Naive thymus-derived CD4-positive, alpha-beta T cell (primary cell): ENCODE measurements at places on chromosomes 16 and 17. TPM values are rescaled to one million over a fixed set of nuclear protein-coding genes. Genes with fewer than 3 reads are reported as not detected.

GRCh38 chr17:61809816-61810392, 53.4 kb downstream of the BRIP1 start:
- H3K36me3 ChIP-seq = no peaks in the 10 kb centered on the region
- no peak overlapping the region for H3K4me3 ChIP-seq
- no peak for DNase-seq
- H3K4me1 ChIP-seq = no peaks in the 10 kb centered on the region

DNA sequence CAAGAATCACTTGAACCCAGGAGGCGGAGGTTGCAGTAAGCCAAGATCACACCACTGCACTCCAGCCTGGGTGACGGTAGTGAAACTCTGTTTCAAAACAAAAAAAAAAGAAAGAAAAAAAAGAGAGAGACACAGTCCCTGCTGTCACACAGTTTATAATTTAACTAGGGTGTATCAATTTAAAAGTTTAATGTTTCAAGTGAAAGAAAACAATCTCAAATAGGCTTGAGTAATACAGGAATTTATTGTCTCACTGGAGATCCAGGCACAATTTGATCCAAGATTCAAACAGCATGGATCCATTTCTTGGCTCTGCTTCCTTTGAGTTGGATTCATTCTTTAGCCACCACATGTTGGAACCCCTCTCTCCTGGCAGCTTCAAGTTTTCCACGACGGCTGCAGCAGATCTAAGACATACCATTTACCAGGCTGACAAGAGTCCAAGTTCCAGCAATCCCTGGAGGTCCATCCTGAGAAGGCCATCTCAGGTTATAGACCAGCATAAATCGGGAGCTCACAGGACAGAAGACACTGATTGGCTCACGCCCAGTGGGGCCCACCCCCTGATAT, 97.5 kb downstream of the YPEL2 start:
- no peaks in the 10 kb centered on the region for H3K27me3 ChIP-seq
- H3K4me3 ChIP-seq = no peak overlapping the region
- H3K36me3 ChIP-seq = no peaks in the 10 kb centered on the region
- no peak overlapping the region for H3K27ac ChIP-seq
- H3K4me1 ChIP-seq = no peaks in the 10 kb centered on the region
- no peak for DNase-seq

GRCh38 chr16:73047221-73047535, 750 bp downstream of the ZFHX3 start:
- no peaks in the 10 kb centered on the region for H3K4me1 ChIP-seq
- H3K4me3 ChIP-seq = no peak overlapping the region
- peaks cover 4% of the 10 kb centered on the region for H3K27me3 ChIP-seq

GRCh38 chr17:17739388-17740066, 58.3 kb downstream of the RAI1 start:
- H3K4me1 ChIP-seq = peaks cover 12% of the 10 kb centered on the region
- H3K4me3 ChIP-seq = no peak overlapping the region
- DNase-seq = no peak
- H3K27ac ChIP-seq = peak overlapping the region; percentile 43
- H3K36me3 ChIP-seq = no peaks in the 10 kb centered on the region

- no peak within 1 kb of the TSS for H3K27ac ChIP-seq
- no peak for DNase-seq
- no peaks in the 10 kb centered on the region for H3K27me3 ChIP-seq
- H3K36me3 ChIP-seq = no peaks in the 10 kb centered on the region
- peaks cover 25% of the 10 kb centered on the region for H3K4me1 ChIP-seq
- no peak within 1 kb of the TSS for H3K4me3 ChIP-seq
Observed at GRCh38 chr17:47208744-47209488, at the start of gene MYL4. MYL4 (plus strand) TSS chr17:47209348; CDS start chr17:47209423, 75 bp downstream.

GRCh38 chr17:15480204-15480603, 12.8 kb upstream of the CDRT4 start:
- no peak overlapping the region for H3K4me3 ChIP-seq
- no peak overlapping the region for H3K27ac ChIP-seq
- DNase-seq = no peak
- no peaks in the 10 kb centered on the region for H3K4me1 ChIP-seq
- H3K27me3 ChIP-seq = no peaks in the 10 kb centered on the region
- H3K36me3 ChIP-seq = no peaks in the 10 kb centered on the region

DNA sequence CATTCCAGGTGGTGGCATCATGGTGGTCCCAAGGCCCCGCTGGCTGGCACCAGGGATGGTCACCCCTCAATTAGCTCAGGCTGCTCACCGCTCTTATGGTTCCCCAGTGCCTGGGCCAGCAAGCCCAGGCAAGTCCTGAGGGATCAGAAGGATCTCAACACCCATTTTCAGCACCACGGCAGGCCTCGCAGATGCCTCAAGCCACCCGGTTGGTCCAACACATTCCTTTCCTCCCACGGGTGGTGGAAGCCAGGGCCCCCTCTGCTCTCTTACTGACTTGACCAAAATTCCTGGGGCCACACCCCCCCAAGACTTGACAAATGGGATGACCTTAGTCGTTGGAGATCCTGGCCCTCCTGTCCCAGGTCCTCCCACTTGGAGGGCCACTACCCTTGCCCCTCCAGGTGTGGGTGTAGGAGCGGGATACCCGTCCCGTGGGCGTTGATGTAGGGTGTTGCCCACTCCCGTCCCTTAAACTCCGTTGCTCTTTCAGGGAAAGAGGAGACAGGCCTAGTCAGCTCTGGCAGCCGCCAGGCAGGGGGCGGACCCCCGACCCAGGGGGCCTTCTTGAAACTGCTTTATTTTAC, 5.9 kb downstream of the ZNF205 start:
- no peaks in the 10 kb centered on the region for H3K4me1 ChIP-seq
- H3K4me3 ChIP-seq = no peak overlapping the region
- DNase-seq = no peak
- no peaks in the 10 kb centered on the region for H3K36me3 ChIP-seq
- no peak overlapping the region for H3K27ac ChIP-seq

- no peak overlapping the region for H3K4me3 ChIP-seq
- no peaks in the 10 kb centered on the region for H3K4me1 ChIP-seq
- no peak for DNase-seq
- no peak overlapping the region for H3K27ac ChIP-seq
- peaks cover 7% of the 10 kb centered on the region for H3K36me3 ChIP-seq
- no peaks in the 10 kb centered on the region for H3K27me3 ChIP-seq
Observed at GRCh38 chr17:63679214-63679613, 20.7 kb downstream of the LIMD2 start.

DNA sequence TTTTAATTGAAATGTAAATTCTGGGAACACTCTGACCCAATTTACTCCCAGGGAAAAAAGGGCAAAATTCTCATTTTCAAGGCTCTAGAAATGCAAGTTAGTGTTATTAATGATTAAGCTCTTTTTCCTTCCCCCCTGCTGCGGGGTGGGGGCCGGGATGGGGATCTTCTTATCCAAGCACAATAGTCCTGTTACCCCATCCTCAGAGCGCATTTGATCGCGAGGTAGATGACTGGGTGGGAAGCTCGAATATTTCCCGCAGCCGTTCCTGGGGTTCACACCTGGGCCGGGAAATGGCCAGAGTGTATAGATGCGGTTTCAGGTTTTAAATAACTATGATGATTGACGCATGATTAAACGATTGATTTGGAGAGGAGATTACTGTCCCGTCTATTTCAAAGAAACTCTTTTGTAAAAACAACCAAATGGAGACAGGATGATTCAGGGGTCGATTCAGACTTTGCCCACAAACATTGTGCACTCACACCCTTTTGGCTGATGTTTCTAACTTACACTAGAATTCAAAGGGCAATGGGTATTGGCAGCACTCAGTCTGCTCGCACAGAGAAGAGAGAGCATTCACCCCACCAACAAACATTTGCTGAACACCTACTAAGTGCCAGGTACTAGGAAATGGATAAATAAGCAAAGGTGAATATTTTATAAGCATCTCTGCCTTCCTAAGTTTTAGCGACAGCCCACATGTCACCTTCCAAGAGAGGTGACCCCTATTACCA, 55.0 kb downstream of the SALL1 start:
- no peaks in the 10 kb centered on the region for H3K4me1 ChIP-seq
- no peak overlapping the region for H3K4me3 ChIP-seq
- no peak for DNase-seq
- H3K27ac ChIP-seq = no peak overlapping the region
- no peaks in the 10 kb centered on the region for H3K36me3 ChIP-seq

GRCh38 chr17:72515291-72516065, 394.7 kb downstream of the SOX9 start:
- no peak for DNase-seq
- H3K27me3 ChIP-seq = no peaks in the 10 kb centered on the region
- no peaks in the 10 kb centered on the region for H3K36me3 ChIP-seq
- no peaks in the 10 kb centered on the region for H3K4me1 ChIP-seq
- H3K4me3 ChIP-seq = no peak overlapping the region

GRCh38 chr17:42979511-42980273, at the start of gene PTGES3L:
PTGES3L (minus strand) TSS chr17:42980080; CDS start chr17:42980053, 27 bp downstream.
- H3K4me1 ChIP-seq = peaks cover 16% of the 10 kb centered on the region
- no peaks in the 10 kb centered on the region for H3K27me3 ChIP-seq
- peak within 1 kb of the TSS; percentile 81 for H3K4me3 ChIP-seq

DNA sequence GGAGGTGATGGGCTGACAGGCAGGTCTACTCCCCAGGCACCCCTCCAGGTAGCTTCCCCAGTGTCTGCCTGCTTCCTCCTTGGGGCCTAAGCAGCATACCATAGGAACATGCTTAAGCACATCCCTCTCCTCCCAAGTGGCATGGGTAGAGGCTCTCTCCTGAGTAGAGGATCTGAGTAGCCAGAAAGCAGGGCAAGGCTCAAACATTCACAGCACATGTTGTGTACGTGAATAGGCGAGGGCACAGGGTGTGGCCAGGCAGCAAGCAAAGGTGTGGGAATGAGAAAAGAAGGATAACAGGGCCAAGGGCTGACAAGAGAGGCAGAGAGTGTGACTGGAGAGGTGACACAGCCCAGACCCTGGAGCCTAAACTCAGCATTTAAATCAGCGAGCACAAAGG, 29.7 kb upstream of the GFOD2 start:
- no peaks in the 10 kb centered on the region for H3K4me1 ChIP-seq
- DNase-seq = no peak
- no peak overlapping the region for H3K4me3 ChIP-seq
- peaks cover 11% of the 10 kb centered on the region for H3K36me3 ChIP-seq

DNA sequence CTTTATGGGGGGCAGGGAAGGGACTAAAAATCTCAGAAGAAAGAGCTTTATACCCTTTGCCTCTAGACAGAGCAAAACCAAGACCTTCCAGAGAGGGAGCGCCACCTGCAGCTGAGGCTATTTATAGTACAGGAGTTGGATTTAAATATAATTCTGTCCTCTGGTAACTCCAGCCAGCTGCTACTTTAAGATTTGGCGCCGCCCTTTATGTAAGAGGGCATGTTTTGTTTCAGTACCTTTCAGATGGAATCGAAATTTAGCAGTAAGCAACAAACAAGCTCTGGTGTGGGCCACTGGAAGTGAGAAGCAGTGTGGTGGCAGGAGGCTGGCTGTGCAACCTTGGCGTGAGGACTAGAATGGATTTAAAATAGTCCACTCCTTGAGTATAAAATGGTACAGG, 5.2 kb upstream of the GUCY2D start:
- H3K4me3 ChIP-seq = no peak overlapping the region
- H3K27ac ChIP-seq = no peak overlapping the region
- no peak for DNase-seq
- no peaks in the 10 kb centered on the region for H3K36me3 ChIP-seq

DNA sequence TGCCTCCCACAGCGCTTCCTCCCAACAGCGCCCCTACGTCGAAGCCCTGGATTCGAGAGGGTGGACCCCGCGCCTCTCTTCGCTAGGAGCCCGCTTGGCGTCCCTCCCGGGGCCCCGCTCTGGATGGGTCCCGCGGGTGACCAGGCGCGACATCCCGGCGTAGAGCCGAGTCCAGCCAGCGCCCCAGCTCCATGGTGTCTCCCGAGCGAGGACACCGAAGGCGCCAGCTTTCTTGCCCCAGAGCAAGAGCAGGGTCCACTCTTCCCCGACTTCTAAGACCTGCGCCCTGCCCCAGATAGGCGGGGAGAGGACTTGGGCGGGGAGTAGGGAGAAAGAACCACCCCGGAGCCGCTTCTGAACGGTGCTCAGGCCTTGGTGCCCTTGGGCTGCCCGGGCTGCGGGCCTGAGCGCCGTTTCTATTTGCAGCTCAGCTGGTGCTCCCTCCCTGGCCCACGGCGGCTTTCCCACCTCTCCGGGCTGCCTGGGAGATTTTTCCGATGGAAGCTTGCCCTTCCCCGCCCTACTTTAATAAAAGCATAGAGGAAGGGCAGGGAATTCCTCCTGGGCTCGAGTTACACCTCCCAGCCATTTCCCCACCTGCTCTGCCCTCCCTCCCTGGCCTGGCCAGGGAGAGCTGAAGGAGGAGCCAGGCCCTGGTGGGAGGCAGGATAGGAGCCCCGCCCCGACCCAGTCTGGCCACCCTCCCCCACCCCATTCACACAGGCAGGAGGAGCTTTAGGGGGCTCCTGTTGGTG, 1.8 kb downstream of the MMP15 start:
- H3K4me3 ChIP-seq = no peak overlapping the region
- DNase-seq = no peak
- H3K27me3 ChIP-seq = no peaks in the 10 kb centered on the region
- H3K4me1 ChIP-seq = peaks cover 9% of the 10 kb centered on the region
- H3K27ac ChIP-seq = no peak overlapping the region

DNA sequence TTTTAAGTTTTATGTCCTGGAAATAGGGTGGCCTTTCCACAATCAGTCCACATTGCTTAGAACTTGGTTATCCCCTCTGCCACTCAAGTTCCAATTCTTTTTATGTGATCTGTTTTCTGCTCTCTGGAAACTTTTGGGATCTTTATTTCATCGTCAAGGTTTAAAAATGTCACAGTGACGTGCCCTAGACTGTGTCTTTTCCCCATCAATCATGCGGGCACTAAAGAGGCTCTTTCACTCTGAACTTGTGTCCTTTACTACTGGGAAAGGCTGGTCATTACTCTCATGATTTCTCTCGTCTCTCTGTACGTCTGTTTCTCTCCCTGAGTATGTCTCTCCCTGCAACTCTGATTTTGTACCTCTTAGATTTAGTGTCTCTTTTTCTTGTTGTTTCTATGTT, 189.8 kb upstream of the AXIN2 start:
- H3K4me3 ChIP-seq = no peak overlapping the region
- H3K27ac ChIP-seq = no peak overlapping the region
- H3K36me3 ChIP-seq = no peaks in the 10 kb centered on the region
- no peaks in the 10 kb centered on the region for H3K27me3 ChIP-seq
- no peak for DNase-seq
- peaks cover 20% of the 10 kb centered on the region for H3K4me1 ChIP-seq

DNA sequence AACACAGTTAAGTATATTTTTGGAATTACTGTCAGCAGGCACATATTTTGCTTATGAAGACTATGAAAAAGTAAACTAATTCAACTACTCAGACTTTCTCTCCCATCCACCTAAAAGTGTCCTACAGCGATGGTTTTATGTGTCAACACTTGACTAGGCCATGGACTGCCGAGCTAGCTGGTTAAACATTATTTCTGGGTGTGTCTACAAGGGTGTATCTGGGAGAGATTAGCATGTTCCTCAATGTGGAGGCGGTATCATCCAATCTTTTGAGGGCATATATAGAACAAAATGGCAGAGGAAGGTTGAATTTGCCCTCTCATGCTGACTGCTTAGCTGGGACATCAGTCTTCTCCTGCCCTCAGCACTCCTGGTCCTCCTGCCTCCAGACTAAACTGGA, 82.7 kb upstream of the CDYL2 start:
- H3K27ac ChIP-seq = no peak overlapping the region
- H3K27me3 ChIP-seq = no peaks in the 10 kb centered on the region
- H3K4me3 ChIP-seq = no peak overlapping the region
- DNase-seq = no peak
- no peaks in the 10 kb centered on the region for H3K36me3 ChIP-seq

RGS11 gene
- total RNA-seq = not detected

KRTAP2-3 gene
- not detected for total RNA-seq

HOXB5 gene
- not detected for total RNA-seq

NOXO1 gene
- 0.94 TPM for total RNA-seq

MEFV gene
- not detected in 2 replicates for total RNA-seq

NTN3 gene
- total RNA-seq = not detected

GP1BA gene
- not detected for total RNA-seq

C17orf50 gene
- not detected for total RNA-seq

MYO15A gene
- 1.2 TPM for total RNA-seq

GNGT2 gene
- total RNA-seq = 2.8 TPM

COL1A1 gene
- total RNA-seq = 4.4 TPM
